MG63 (cell line): ENCODE measurements at places on chromosomes 16 and 17. TPM values are rescaled to one million over a fixed set of nuclear protein-coding genes. Genes with fewer than 3 reads are reported as not detected.

The KRTAP4-4 gene
- not detected in 2 replicates for total RNA-seq

The CASKIN1 gene
- total RNA-seq = 0.02 and 1.0 TPM in 2 replicates

The RNF157 gene
- 0.40 and 0.94 TPM in 2 replicates for total RNA-seq

The KIF2B gene
- total RNA-seq = not detected in 2 replicates

The ABCC12 gene
- not detected in 2 replicates for total RNA-seq

The EME1 gene
- 6.3 and 9.5 TPM in 2 replicates for total RNA-seq

The RPL38 gene
- 1,119 and 3,764 TPM in 2 replicates for total RNA-seq

DNA sequence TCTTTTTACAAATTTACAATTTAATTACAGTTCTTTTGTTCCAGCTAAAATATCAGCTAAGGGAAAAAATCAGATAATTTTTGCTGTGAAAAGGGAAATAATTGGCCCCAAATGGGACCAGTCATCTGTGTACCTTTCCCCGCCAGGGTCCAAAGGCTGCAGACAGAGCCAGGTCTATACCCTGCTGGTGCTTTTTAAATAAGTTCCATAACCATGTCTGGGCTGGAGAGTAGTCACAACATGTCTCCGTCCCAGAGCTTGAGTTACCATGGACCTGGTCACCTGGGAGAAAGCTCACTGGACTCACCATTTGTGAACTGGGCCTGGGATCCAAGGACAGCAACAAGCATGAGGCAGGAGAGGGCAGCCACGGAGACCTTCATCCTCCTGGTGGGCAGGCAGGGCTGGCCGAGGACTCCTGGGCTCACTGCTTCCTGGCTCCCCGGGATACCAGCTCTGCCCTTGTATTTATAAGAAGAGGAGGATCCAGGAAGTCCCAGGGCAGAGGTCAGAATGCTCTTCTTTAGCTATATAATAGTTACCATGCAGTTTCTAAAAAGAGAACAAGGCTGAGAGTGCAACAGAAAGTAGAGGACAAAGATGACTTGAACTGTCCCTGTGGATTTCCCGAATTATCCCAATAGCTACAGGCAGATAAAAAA is at the start of gene CCL15:
CCL15 (minus strand) TSS at position 444 of the 662 bp plus-strand sequence; CDS start at position 383, 61 bp downstream.
- DNase-seq = no peak

DNA sequence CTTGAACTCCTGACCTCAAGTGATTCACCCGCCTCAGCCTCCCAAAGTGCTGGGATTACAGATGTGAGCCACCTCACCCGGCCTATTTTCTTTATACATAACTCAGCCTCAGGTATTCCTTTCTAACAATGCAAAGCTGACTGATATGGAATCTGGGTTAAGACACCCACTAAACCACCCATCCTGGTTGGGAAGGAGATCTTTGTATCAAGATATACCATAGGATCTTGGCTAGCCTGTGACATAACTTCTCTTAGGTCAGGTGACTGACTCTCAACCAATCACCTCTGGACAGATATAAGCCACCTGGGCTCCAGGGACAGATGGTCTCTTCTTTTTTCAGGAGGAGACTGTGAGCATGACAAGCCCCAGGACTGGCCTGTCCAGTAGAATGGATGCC is 51.2 kb upstream of the NKD1 start:
- no peak for DNase-seq

DNA sequence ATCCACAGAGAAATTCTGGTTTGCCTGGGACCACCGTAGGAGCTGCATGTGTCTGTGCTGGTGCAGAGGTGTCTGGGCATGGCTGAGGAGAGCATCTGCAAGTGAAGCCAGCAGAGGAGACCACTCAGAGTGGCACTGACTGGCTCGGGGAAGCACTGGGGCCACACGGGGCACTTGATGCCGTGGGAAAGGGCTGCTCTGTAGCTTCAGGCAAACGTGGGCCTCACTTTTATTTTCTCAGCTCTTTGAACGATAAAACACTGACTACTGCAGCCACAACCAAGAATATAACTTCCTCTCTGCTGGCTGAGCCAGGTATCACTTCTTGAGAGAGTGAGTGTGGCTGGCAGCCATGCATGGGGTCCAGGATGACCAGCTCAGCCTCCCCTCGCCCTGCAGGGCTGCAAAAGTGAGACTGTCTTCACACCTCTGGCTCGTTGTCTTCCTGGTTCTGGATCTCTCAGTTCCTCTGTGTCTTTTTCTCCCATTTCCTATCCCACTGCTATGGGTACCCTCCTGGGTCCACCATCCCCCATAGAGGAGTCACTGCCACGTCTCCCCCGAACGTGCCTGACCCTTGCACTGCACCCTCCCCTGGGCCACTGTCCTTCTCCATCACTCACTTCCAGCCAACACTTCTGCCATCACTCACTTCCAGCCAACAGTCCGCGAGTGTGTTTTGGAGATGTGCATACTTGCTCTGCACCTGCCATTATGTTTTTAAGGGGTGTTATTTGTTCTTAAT is 201.4 kb upstream of the CHMP6 start:
- no peak for DNase-seq

- DNase-seq = no peak
Measured at GRCh38 chr16:54977211-54977610, 46.5 kb downstream of the IRX5 start.

- DNase-seq = no peak
Measured at GRCh38 chr16:13953501-13953900, 33.5 kb downstream of the ERCC4 start.

- no peak for DNase-seq
Measured at GRCh38 chr17:79191270-79191934, 116.8 kb downstream of the ENGASE start.

GRCh38 chr16:524274-525040 is 3.1 kb upstream of the CAPN15 start:
- peak; percentile 34 for DNase-seq

GRCh38 chr16:76278980-76279379 is 1.8 kb downstream of the CNTNAP4 start:
- DNase-seq = no peak

- DNase-seq = no peak
Measured at GRCh38 chr17:21171309-21171922, 42.5 kb downstream of the TMEM11 start.

- no peak for DNase-seq
Measured at GRCh38 chr16:69709456-69710084, 16.8 kb downstream of the NQO1 start.

DNA sequence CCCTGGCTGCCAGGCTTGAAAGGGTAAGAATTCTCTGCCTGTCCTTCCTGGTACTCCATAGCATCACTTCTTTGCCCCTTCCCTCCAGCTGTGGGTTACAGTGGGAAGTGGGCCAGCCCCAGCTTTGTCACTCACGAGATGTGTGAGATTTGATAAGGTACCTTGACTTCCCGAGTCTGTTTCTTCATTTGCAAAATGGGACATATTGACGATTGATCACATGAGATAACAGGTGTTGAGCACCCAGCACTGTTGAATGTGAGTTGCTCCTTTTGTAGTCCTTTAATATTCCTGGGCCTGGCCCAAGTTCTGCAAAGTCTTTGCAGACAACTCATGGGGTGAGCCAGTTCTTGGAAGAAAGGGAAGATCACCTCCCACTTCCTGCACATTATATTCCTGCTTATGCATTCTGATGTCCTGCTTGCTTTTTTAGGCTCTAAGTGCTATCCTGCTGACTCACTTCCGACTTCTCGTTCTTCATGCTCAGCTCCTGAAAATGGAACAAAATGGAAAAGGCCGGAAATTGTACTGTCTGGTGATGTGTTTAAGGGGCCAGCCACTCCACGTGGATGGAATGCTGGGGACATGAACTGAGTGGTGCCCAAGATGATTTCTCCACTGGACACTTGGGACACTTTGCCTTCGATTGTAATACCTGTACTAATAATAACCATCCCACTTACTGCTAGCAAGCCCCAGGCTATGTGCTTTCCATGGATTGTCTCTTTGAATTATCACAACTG is 8.3 kb upstream of the NLK start:
- DNase-seq = peak; percentile 85

DNA sequence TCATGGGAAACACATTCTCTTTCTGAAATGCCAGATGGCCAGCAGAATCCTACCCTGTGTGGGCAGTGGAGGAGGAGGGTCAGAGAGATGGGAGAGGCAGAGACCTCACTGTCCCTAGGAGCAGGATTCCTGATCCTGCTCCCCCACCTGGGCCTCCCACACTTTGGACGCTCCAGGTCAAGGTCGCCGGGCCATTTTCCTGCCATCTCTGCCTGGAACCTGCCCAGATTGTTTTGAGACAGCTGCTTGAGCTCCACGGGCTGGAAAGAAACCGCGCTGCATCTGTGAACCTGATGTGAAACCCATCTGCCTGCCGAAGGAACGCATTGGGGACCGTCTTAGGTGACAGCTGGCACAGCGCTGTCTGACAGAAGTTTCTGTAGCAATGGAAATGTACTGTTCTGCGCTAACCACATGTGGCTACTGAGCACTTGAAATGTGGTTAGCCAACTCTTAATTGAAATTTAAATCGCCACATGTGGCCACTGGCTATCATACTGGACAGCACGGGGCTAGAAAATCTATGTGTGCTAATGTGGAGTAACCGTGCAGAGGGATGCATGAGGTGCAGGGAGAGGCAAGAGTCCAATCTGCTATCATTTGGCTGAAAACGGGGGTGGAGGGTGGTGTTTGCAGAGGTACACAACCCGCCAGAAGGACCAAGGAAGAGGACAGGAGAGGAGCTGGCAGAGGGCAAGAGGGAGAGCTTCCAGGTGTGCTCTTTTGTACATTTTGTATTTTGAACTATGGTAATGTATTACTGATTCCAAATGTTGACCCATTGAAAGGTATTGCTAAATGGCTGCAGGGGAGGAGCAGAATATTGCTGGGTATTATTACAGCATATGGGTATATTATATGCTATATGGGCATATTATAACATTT is 15.4 kb upstream of the NUBP1 start:
- no peak for DNase-seq

DNA sequence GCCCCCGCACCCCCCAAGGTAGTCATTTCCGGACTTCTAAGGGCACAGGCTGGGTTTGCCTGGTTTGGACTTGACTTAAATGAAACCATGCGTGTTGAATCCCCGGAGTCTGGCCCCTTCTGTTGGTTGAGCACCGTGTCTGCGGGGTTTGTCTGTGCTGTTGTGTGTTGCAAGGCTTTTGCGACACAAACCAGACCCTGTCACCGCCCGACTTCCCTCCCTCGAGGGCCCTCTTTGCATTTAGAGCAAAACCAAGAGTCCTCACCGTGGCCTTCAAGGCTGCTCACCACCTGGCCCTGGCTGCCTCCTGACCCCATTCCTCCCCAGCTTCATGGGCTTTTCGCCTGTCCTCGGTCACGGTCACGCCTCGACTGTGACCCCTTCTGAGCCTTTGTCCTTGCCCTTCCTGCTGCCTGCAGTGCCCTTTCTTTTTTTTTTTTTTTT is 7.4 kb downstream of the CRISPLD2 start:
- DNase-seq = no peak

DNA sequence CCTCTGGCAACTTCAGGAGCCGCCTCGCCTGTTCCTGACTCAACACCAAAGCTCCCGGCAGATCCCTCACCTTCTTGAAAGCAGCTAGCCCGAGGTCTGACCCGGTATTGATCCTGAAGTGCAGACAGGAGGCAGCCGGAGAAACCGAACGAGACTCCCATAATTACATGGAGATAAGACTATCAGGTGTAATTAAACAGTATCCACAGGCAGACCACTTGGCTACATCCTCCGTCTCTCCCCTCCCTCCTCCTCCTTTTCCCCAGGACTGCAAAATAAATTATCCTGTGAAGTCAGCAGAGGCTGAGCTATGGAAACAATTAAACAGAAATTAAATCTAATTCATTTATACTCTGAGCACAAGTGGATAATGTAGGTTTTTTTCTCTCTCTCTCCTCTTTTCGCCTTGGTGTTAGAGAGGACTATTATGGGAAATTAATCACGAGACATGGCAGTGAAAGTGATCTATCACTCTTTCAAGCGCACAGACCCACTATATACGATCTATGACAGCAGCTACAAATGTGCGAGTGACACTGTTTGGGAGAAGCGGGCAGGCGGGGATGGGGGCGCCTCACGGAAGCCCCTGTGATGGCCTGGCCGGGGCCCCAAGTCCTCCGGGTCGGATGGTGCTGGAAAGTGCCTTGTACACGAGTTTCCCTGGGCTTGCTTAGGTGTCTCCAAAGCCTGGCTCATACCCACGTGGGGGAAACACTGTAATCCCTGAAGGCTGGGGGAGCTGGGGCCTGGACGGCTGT is 92.8 kb downstream of the RBFOX3 start:
- no peak for DNase-seq

GRCh38 chr16:89040861-89041570 is 52.6 kb upstream of the ACSF3 start:
- no peak for DNase-seq

- no peak for DNase-seq
Measured at GRCh38 chr17:27793906-27794569, 6.3 kb downstream of the NOS2 start.

DNA sequence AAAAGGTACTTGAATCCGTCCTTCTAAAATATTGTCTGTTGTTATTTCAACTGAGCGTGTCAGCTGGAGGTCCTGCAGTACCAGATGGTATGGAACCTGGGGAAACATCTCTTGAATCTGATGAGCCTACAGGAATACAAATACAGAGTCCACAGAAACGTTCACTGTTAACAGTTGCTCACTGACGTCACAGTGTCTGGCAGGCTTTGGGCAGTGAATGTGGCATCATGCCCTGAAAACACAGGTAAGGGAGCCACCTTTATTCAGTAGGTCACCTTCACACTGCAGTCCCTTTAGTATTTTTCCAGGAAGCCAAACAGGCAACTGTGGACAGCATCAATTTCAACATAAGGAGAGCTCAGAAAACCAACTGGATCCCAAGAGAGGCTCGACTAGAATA is 56.1 kb downstream of the AMFR start:
- no peak for DNase-seq
